ENCODE measurements at places on chromosomes 16 and 17.

- DNase-seq, result no peak
- no peaks in the 10 kb centered on the region for H3K27me3 ChIP-seq
- H3K27ac ChIP-seq, result no peak overlapping the region
- no peaks in the 10 kb centered on the region for H3K4me1 ChIP-seq
- peaks cover 4% of the 10 kb centered on the region for H3K36me3 ChIP-seq
Measured at GRCh38 chr16:88068476-88069396, 117.5 kb downstream of the BANP start.

- H3K4me1 ChIP-seq, result no peaks in the 10 kb centered on the region
- H3K27me3 ChIP-seq, result no peaks in the 10 kb centered on the region
- H3K36me3 ChIP-seq, result no peaks in the 10 kb centered on the region
Measured at GRCh38 chr16:31439519-31439918, 3.1 kb downstream of the ZNF843 start.

- H3K36me3 ChIP-seq, result no peaks in the 10 kb centered on the region
- H3K4me3 ChIP-seq, result no peak overlapping the region
- DNase-seq, result no peak
- no peaks in the 10 kb centered on the region for H3K27me3 ChIP-seq
- peaks cover 32% of the 10 kb centered on the region for H3K4me1 ChIP-seq
- no peak overlapping the region for H3K27ac ChIP-seq
Measured at GRCh38 chr17:41534899-41535546, 6.9 kb upstream of the KRT19 start.

GRCh38 chr16:69479775-69480174, 55.4 kb downstream of the CYB5B start:
- H3K36me3 ChIP-seq, result no peaks in the 10 kb centered on the region
- H3K4me1 ChIP-seq, result no peaks in the 10 kb centered on the region
- H3K27ac ChIP-seq, result no peak overlapping the region
- no peaks in the 10 kb centered on the region for H3K27me3 ChIP-seq
- DNase-seq, result no peak

- H3K36me3 ChIP-seq, result no peaks in the 10 kb centered on the region
- H3K27ac ChIP-seq, result no peak overlapping the region
- DNase-seq, result no peak
- H3K4me3 ChIP-seq, result no peak overlapping the region
- no peaks in the 10 kb centered on the region for H3K27me3 ChIP-seq
- H3K4me1 ChIP-seq, result no peaks in the 10 kb centered on the region
Measured at GRCh38 chr16:19001788-19002187, 18.1 kb downstream of the TMC7 start.
